Stimulated activated CD8-positive, alpha-beta memory T cell treated with anti-CD3 and anti-CD28 coated beads, Interleukin-7, amount 100 ng/mL, for 1 hour (primary cell): ENCODE measurements at places on chromosomes 4 and X.
A peak's percentile ranks its signal among the peaks of the same experiment; 100 is the strongest.

GRCh38 chr4:1793496-1793840 is 375 bp downstream of the FGFR3 start:
- DNase-seq: peak; percentile 8

DNA sequence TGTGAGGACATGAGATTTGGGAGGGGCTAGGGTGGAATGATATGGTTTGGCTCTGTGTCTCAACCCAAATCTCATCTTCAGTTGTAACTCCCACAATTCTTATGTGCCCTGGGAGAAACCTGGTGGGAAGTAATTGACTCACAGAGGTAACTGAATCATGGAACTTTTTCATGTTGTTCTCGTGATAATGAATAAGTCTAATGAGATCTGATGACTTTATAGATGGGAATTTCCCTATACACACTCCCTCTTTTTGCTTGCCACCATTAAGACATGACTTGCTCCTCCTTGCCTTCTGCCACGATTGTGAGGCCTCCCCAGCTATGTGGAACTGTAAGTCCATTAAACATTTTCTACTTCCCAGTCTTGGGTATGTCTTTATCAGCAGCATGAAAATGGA is 253.2 kb upstream of the GK2 start:
- no peak for DNase-seq

DNA sequence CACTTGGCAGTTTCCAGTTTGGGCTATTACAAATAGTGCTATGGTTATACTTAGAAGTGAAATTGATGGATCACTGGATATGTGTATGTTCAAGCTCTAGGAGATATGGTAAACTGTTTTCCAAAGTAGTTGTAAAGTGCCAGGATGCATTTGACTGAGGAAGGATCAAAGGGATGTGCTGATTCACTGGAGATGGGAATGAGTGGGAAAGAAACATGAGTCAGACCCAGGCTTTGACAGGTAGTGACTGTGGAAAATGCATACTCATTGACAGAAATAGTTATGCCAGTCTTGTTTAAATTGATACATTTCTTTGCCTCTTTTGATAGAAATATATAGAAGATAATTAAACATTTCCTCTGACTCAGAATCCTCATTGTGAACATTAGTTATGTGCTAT is 77.9 kb downstream of the CEP135 start:
- DNase-seq: no peak

DNA sequence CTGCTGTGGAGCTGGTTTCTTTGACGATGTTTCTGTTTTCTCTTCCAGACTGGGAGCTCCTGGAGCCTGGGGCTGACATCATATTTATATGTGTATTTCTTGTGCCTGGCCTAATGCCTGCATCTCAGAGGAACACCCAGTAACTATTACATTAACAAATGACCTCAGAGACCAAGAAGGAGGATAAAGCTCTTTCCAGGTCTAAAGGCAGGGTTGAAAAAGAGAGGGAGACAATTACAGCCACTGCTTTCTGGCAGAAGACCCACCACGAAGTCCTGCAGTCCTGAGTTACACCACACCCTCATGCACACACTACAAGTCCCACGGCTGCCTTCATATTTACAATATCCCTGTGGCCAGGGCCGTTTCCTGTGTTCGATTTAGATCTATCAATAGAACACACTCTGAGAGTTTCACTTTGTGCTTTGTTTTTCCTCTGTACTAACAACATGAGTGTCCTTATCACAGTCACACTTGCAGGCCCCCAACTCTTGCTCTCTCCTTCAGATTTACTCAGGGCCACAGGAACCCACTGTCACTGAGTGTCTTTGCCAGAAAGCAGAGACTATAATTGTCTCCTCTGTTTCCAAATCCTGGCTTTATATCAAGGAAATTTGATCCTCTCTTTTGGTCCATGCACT is 535.5 kb downstream of the MID1IP1 start:
- DNase-seq: no peak

- no peak for DNase-seq
Observed at GRCh38 chr4:182640932-182641331, 276.3 kb downstream of the DCTD start.

DNA sequence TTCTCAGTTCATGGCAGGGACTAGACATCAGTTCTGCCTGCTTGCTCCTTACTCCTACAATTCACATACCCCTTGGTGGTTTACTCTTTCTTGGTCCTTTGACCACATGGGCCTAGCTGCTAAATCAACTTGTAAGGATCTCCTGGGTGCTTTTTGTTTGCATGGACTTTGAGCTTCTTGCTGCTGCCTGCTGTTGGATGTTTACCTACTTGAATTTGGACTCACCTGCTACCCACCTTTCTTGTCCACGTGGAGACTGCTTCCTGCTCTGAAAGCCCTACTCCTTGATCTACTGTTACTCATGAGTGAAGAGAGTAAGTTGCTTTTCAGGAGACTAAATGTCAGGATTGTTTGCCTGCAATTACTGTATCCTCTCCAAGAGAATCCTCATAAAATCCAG is 15.2 kb upstream of the ARHGAP24 start:
- DNase-seq: no peak

DNA sequence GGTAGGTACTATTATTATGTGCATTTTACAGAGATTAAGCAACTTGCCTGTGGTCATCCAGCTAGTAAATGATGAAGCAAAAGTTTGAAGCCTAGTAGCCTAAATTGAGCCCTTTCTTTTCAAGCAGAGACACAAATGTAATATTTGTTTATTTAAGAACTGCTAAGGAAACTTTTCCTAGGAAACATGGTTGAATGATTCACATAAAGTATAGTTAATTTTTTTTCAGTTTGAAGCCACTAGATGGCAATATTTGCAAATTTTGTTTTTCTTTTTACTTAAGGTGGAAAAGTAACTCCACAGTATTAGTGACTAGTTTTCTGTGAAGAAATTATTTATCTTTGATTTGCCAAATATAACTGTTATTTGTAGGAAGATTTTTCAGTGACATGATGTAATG is 52.8 kb upstream of the ANKRD17 start:
- DNase-seq: no peak

GRCh38 chrX:12026481-12026880 is 111.8 kb upstream of the FRMPD4 start:
- no peak for DNase-seq

DNA sequence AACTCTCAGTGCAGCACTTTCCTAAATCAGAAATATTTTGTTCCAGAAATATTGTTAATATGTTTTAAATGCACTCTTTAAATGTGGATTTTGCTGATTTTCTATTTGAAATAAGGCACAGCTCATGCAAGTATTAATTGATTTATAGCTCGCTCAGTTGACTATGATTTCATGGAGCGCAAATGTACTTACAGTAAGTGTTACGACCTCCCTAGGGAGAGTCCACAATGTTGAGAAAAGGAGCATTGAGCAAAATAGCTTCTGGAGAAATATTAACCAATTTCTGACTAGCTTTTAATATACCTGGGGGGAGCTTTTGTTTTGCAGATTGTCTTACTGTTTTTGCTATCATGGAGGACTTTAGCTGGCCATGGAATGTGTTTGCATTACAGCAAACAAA is 1687.5 kb downstream of the STIM2 start:
- DNase-seq: no peak

DNA sequence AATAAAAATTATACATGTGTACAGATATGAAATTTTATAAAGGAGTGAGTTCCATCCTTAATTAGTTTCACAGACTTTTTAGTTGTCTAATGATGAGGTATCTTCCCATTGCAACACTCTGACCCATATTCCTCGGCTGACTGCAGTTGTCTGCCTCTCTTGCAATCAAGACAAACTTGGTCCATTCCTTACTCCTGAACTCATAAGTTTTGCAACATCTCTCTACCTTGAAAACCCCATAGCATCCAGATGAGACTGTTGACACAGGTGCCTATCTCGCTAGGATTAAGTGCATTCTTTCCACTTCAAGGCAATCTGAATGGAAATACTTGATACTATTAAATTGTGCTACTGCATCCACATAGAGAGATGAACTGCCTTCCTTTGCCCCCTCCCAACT is 2.3 kb downstream of the XKRX start:
- DNase-seq: no peak

DNA sequence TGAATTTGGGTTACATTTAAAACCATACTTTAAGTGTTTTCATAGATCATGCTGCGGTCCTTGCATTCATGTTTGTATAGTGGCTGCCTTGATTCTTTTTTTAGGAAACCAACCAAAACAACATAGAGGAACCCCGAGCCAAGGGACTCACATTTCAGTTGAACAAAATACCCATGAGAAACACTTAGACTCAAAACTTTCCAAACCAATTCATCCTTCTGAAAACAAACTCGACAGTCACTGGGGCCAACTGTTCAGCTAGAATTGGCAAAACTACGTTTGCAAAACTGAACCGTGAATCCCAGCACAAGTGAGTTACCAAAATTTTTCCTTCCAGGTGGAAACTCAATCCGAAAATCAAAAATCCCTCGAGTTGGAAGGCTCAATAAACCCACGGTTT is 1.4 kb downstream of the ADGRA3 start:
- no peak for DNase-seq

- DNase-seq: no peak
Observed at GRCh38 chrX:18961686-18962085, 22.2 kb downstream of the PHKA2 start.

DNA sequence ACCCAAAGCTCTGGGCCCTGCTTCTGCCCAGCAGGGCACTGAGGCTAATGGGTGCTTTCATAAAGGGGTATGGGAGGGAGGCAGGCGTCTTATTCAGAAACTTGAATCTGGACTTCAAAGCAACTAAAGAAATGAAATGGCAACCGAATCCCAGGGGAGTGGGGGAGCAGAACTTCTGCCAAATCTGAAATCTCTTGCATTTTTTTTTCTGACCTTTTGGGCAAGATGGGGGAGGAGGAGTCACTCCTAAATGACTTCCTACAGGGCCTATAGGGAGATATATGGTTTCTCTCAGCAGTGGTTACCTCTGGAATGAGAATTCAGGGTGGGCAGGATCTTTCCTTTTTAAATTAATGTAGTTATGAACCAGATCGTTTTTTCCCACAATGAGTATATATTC is 30.6 kb upstream of the KIAA1210 start:
- DNase-seq: no peak

GRCh38 chr4:70778888-70779422 is 57.2 kb downstream of the RUFY3 start:
- no peak for DNase-seq

- no peak for DNase-seq
Observed at GRCh38 chr4:5826437-5827107, 66.3 kb downstream of the CRMP1 start.

GRCh38 chr4:38625508-38625907 is 38.5 kb upstream of the KLF3 start:
- DNase-seq: no peak

DNA sequence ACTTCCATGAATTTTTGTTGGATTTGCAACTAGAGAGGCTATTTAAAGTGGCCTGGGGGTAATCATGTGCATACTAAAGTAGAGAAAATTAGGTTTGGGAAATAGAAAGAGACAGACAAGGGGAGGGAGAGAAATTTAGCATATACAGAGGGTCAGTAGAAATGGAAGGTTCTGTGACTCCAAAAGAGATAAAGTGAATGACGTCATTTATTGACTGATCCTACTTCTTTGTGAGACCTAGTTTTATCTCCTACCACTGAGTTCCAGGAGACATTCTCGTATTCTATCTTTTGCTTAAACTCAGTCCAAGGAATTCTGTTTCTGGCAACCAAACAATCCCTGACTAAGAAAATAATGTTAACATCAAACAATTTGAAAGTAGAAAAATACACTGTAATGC is 42.4 kb upstream of the FREM3 start:
- no peak for DNase-seq

DNA sequence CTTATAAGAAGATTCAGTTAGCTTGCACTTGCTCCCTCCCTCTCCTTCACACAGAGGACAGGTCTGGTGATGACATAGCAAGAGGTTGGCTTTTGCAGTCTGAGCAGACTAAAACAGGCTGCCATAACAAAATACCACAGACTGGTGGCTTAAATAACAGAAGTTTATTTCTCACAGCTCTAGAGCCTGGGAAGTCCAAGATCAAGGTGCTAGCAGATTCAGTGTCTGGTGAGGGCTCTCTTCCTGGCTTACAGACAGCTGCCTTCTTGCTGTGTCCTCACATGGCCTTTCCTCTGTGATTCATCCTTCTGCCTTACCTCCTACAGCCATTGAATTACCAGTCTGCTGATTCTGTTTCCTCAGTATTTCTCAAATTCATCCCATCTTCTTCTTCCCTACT is 13.1 kb downstream of the RP2 start:
- DNase-seq: no peak

DNA sequence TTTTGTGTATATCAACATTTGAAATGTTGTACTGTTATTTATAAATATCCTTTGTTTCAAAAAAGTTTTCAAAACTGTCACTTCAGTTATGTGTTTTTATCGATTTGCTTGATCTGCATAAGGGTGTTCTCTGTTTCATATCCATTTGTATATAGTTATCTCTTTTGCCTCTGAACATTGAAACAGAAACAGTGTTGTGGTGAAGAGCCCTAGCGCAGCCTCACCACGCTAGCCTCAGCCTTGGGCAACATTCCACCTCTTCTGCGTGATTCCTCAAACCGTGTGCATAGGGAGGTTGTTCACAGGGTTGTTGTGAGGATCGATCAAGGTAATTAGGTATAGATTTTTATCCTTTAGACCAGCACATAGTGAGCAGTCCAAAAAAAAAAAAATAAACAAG is 287.0 kb upstream of the GALNT7 start:
- DNase-seq: no peak

- no peak for DNase-seq
Observed at GRCh38 chr4:48546336-48546735, 56.3 kb downstream of the ZAR1 start.

GRCh38 chr4:76726176-76726575 is 171.8 kb downstream of the SOWAHB start:
- no peak for DNase-seq

DNA sequence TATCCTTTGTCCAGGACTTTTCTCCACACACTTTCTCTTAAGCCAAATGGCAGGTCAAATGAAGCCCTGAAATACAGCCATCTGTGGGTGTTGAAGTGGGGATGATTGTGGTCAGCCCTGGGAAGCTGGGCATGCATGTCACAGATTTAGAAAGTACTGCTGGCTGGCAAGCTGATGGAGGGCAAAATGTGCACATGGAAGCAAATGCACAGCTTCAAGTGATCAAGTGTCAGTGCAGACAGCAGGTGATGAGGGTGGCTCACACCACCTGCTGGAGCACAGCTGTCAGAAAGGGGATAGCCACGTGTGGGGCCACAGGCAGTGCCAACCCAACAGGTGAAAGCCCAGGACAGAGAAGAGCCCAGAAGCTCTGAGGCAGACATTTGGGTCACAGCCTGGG is 40.3 kb upstream of the ATXN3L start:
- DNase-seq: no peak

DNA sequence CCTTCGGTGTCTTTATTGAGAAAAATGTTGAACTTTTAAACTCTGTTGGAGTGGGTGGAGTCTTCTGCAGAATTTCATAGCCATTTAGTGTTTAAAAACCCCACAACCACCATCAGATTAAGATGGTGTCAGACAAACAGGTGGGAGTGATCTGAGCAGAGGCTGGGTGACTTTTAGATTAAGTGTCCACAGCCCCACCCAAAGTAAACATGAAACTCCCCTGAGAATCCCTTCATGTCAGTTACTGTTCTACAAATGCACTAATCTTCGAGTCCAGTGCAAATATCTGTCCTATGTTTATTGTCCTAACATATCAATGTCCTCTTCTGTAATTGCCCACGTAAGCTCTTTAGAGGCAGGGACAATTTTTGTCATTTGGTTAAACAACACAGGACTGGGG is 175.6 kb upstream of the RBPJ start:
- no peak for DNase-seq

GRCh38 chr4:185112104-185112503 is 31.0 kb upstream of the SLC25A4 start:
- no peak for DNase-seq

- no peak for DNase-seq
Observed at GRCh38 chrX:40912166-40912565, 173.1 kb upstream of the USP9X start.

GRCh38 chrX:63809173-63809572 is 24.2 kb upstream of the ARHGEF9 start:
- no peak for DNase-seq
